ENCODE measurements at places on chromosomes 6 and 20.

DNA sequence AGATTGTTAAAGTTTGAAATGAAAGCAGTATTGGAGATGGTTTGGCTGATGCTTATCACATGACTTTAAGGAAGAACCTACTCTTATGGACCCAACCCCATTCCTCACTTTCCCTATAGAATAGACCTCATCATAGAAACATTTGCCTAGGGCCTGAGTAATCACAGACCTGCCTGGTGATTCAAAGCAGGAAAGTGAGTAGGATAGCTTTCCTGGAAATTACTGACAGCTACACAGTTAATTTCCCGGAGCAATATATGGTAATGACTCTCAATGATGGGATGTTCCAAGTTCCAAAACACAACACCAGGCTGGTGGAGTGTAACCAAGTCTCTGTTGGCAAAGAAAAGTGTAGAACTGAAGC, 233.8 kb downstream of the SIM1 start:
- DNase-seq = no peak

DNA sequence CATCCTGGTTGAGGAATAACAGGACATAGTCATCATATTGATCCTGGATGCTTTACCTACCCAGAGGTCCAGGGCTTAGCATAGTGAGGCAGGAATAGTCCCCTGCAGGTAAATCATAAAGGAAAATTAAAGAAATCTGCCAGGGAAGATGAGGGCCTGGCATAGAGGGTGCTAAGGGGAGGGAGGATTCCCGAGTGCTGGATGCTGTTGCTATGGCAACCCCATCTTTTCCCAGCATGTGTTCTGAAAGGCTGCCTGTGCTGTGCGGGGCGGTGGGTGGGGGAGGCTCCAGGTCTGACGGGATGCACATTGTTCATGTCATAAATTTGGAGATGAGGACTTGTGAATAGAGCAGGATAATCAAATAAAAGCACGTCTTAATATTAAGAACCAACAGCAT, 212.6 kb upstream of the PCSK2 start:
- no peak for DNase-seq

- no peak for DNase-seq
Measured at GRCh38 chr20:34365765-34366213, 2.7 kb downstream of the ITCH start.

DNA sequence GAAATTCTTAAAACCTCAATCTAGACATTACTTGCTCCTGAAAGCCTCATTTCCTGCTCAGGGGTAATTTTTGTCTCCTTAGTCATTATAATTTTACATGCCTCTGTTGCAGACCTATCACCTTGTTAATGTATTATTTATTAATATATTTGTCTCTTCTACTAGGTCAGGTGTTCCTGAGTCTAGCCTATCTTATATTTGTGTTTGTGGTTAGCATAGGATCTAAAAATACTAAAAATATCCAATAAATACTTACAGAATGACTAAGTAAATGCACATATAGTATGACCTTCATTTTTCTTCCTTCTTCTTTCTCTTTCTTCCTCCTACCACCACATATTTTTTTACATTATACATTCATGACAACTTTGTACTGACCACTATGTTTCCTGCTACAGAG, 268.9 kb upstream of the HS3ST5 start:
- no peak for DNase-seq

GRCh38 chr6:20978151-20978614, 443.9 kb downstream of the CDKAL1 start:
- DNase-seq = no peak

GRCh38 chr6:107617341-107617932, 127.5 kb downstream of the SOBP start:
- DNase-seq = no peak

- DNase-seq = no peak
Measured at GRCh38 chr6:13643125-13643524, 28.0 kb downstream of the NOL7 start.

GRCh38 chr6:169157197-169158148, 96.2 kb downstream of the THBS2 start:
- DNase-seq = no peak

- no peak for DNase-seq
Measured at GRCh38 chr6:12944001-12944400, 227.4 kb downstream of the PHACTR1 start.

GRCh38 chr6:34522761-34523160, 33.4 kb downstream of the SPDEF start:
- DNase-seq = no peak

DNA sequence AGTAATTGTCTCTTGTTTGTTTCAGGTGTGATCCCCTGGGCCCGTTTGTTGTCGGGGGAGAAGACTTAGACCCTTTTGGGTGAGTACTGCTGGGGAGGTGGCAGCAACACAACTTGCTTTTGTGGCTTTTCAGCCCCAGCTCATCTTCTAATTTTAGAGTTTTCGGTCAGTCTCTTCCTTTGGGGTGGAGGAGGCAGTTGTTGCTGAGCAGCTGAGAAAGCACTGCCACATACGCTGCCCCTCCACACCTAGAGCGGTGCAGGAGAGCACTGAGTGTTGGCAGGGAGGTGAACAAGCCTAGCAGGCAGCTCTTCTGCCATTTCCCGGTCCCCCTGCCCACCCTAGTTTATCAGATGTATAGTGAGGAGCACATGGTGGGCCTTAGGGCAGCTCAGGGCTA, 21.7 kb downstream of the TMEM74B start:
- no peak for DNase-seq

DNA sequence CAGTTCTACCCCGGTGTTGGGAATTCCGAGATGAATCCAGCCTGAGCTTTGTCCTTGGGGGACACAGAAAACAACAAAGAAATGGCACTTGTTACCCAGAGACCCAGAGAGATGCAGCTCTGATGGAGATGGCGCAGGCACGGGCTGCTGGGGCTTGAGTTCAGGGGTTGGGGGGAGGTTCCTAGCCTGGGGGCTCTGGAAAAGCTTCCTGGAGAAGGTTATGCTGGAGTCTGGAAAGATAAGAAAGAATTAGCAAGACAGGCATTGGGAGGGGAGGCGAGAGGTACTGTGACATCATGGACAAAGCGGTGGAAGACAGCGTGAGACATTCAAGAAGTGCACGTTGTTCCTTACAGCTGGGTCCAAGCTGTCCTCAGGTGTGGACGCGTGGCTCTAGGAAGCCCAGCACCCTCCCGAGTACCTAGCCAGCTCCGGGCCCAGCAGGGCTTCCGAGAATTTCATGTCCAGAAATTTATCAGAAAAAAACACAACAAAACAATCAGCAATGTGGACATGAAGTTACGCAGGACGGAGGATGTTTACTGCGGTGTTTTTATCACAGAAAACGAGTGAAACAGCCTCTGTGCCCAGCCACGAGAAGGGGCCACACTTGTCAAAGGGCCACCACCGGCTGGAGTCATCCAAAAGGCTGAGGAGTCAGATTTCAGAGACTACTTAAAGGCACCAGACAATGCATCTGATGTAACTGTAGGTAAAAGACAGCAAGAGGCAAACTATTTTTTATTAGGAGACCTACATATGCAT, 39.5 kb downstream of the C20orf203 start:
- DNase-seq = no peak

GRCh38 chr20:21322083-21322710, 19.1 kb downstream of the XRN2 start:
- DNase-seq = no peak

GRCh38 chr6:116096979-116097816, 3.5 kb upstream of the NT5DC1 start:
- DNase-seq = no peak

- peak; percentile 32 for DNase-seq
Measured at GRCh38 chr20:62381202-62381797, 5.6 kb upstream of the RPS21 start.

DNA sequence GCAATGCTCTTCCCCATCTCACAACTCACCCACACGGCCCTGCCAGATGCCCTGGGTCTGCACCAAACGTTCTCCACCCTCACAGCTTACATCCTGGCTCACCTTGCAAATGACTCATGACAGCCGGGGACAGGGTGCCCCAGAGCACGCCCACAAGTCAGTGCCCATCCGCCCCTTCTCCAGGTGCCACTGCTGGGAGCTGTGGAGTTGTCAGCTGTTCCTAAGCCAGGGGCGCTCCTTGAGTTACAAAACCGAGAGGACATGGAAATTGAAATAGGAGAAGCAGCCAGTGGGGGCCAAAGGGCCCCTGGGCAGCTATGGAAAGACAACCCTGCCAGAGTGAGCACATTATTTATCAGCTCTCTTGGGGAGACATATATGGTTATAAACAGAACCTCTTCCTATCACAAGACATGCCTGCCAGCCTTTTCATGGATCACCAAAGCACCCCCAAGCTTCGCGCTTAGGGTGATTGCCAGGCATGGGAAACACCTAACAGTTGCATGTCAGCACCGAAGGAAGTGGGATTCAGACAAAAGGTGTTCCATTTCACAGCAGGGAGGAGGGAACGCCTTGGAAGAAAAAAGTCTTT, 236.8 kb downstream of the LY86 start:
- DNase-seq = no peak

DNA sequence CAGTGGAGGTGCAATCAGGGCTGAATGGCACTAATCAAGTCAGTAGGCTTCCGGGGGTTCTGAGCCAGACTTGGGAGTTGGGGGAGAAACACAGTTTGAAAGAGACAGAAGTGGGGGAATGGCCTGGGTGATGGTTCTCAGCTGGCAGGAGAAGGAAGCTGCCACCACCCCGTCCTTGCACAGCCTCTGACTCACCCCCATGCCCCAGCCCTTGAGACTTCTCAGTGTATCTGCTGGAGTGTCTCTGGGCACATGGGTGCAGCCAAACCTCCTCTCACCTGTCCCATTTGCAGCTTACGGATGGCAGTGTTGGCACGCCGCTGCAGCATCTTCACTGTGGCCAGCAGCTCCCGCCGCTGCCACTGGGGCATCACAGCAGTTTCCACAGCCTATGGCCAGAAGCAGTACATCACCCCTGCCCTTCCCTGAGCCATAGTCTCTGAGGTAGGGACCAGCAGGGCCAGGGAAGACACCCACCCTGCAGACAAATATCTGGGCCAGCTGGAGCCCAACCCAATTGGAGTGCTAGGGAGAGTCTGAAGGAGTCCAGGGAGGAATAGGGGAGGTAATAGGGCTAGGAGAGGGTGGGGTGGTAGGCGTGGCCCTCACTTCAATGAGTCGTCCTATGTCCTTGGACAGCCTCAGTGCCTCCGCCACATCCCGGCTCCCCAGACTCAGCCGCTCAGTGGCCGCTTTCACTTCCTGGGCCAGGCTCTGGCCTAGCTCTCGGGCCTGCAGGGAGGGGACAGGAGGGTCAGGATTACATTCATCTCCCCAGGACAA, 11.2 kb downstream of the AARS2 start:
- no peak for DNase-seq
